ENCODE measurements at places on chromosomes 16 and 17.

DNA sequence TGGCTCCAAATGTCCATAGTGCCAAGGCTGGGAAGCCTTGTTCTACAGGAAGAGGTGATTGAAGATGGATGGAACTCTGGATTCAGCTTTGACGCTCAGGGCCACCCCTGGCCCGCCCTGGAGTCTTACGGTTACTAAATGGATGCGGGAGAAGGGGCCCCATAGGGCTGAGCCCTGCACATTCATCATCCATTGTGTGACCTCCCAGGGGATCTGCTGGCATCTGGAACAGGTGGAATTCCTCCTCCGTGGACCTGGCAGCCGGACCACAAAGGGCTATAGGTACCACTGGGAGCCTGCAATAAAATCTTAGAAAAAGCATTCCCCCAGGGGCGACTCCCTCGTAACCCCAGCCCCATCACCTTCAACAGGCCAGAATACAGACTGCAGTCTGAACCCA lies 81.4 kb upstream of the NOL11 start:
- no peak for DNase-seq

GRCh38 chr17:1861391-1862010 lies 31.7 kb downstream of the RPA1 start:
- DNase-seq = no peak

DNA sequence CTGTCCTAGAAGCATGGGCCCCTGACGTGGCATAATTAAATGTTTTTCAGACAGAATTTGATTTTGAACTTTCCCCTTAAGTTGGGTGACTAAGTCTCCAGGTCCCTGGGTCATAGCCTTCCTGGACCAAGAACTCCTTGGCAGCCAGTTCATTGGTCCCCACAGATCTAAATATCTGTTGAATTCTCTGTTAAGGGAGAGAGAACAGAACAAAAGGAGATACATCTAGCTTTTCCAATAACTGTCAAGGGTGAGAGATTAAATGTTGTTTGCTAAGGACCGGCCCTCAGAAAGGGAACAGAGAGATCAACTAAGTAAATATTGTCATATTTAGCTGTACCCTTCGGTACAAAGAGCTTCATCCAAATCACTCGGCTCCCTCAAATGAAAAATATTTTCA lies 78.2 kb upstream of the NOL11 start:
- DNase-seq = no peak

DNA sequence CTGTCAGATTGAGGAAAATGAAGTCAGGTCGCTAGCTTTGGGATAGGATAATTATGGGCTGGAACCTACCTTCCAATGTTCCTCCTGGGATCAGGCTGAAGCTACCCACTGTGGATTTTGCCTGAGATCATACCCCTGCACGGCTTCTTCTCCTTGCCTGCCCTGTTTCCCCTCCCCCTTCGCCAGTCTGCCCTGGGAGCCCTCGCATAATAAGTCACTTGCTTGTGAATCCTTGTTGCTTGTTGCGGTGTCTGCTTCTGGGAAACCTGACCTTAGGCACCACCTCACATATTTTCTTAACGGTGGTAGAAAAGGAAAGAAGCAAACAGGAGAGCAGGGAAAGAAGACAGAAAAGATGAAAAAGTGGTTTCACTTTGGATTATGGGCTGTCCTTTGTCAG lies 13.3 kb upstream of the PMP22 start:
- DNase-seq = no peak

- no peak for DNase-seq
Measured at GRCh38 chr17:39599665-39600231, 8.0 kb downstream of the NEUROD2 start.

DNA sequence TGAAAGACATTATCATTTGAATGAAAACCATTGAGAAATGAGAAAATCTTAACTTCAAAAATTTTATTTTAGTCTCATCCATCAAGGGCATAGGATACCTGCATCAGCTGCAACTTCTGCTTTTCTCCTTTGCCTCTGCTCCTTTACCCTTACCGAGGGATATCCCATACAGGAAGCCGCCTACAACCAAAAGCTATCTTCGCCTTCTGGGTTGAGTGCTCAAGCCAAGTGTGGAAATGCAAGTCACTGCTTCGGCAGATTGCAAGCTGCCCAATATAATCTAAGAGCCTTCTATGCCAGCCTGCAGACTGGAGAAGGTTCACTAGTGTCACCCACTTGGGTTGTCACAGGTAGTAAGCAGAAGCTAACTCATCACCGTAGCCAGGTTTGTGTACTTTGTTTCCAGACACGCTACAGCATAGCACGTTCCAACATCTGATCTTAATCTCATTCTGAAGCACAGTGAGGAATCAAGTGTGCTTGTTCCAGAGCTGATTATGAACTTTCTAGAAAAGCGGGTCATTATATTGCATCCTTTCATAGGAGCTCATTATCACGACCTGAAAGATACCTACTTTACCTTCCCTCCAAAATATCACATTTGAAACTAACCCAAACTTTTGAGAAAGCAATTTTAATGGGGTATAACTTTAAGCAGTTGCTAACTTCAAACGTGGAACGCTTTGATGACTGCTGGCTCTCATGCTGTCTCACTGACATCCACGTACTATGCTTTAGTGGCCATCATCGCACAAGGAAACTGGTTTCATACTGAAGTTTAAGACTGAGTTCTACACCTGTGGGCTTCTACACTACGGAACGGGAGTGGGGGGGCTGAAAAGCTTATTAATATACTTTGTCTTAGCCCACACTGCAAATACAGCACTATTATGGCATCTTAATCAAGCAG lies 8.0 kb upstream of the UNK start:
- DNase-seq = peak; percentile 22

DNA sequence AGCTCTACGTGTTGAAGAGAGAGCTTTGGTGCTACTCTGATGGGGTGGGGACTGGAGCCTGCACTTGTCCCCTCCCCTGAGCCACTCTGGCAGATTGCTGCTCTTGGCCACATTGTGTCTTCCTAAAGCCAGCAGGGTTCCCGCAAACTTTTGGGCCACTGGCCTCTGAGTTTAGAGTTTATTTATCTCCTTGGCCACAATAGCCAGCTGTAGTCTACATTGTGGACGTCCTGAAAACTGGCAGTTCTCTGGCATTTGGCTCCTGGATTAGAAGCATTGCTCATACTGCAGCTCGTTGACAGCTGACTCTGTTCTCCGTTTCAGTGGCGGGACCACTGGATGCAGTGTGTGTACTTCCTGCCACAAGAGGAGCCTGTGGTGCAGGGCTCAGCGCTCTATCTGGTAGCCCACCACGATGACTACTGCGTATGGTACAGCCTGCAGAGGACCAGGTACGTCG lies 34.6 kb downstream of the PRMT7 start:
- no peak for DNase-seq

DNA sequence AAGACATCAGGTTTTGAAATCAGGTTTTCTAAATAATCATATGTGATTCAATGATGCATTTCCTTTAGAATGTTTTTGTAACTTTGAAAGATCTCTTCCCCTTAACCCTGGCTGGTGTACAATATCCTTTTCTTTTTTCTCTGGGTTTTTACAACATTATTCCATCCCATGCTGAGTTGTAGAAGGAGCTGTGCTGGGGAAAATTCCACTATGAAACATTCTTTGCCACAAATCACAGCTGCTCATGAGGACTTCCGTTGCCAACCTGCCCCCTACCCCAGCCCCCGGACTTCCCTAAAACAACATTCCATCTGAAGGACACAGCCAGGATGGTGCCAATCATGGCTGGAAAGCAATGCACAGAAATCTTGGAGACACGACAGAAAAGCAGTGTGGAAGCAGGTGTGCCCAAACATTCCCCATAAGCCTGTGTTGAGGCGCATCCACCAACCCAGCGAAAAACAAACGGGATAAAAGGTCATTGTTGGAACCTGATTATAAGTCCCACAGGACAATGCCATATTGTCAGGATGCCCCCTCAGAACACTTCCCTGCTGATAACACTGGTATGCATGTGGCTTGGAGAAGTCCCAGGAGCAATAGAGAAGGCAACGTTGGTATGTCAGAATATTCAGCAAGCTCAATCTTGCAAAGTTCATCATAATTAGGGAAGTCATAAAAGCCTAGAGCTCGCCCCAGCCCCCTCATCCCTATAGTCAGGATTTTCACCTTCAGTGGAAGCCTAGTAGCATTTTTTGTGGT lies 475.0 kb downstream of the HS3ST3B1 start:
- DNase-seq = no peak

DNA sequence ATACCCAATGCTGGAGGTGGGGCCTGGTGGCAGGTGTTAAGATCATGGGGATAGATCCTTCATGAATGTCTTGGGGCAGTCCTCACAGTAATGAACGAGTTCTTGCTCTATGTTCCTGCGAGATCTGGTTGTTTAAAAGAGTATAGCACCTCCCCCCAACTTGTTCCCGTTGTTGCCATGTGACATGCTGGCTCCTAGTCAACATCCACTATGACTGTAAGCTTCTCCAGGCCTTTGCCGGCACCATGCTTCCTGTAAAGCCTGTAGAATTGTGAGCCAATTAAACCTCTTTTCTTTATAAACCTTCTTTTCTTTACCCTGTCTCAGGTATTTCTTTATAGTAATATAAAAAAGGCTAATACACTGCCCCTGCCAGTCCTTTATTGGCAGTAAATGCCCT lies 33.3 kb downstream of the RANBP10 start:
- DNase-seq = no peak

- DNase-seq = peak; percentile 67
Measured at GRCh38 chr17:41496803-41497484, 7.2 kb upstream of the KRT36 start.

DNA sequence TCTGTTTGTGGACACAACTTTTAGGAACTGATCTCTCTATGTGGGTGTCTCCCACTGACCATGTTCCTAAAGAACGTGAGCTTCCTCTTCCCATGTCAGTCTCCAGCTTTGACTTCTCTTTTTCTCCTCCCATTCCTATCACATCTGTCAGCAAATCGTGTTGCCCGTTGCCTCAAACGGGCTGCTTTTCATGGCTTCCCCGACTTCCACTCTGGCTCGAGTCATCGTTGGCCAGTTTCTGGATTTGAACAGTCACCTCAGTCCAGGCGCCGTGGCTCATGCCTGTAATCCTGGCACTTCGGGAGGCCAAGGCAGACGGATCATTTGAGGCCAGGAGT lies 5.4 kb downstream of the ABCC1 start:
- DNase-seq = no peak

DNA sequence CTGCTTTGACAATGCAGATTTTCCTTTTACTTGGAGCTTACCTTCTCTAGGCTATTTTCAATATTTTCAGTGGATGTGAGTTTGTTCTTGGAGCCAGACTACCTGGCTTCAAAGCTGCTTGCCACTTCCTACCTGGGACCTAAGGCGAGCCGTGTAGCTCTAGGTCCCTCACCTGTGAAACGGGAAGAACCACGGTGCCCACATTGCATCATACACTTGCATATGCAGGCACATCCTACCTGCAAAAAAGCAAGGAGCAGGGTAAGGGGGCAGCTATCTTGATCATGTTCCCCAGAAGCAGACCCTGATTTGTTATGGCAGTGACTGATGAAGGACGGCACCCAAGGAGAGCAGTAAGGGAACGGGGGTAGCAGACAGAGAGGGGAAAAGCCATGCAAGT lies 27.0 kb upstream of the MPRIP start:
- DNase-seq = no peak

GRCh38 chr16:87322360-87322759 lies 5.2 kb upstream of the C16orf95 start:
- no peak for DNase-seq

- no peak for DNase-seq
Measured at GRCh38 chr16:65125871-65126270, 4.0 kb upstream of the CDH11 start.

DNA sequence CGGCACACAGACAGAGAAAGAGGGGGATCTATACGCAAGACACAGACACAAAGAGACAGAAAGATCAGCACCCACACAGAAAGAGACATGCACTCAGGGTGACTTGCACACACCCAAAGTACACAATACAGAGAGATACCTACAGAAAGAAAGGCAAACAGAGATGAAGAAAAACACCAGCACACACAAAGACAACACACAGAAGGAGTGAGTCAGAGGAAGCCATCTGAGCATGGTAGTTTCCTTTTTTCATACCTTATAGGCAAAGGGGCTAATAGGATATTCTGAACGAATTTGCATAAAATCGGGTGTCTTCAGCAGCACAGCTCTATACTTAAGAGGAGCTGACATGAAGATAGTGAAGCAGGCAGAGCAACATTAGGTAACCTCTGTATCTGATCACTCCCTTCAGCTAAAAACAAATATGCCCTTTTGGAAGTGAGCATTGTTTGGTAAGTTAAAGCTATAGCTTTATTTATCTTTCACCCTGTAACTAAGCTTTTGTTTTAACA lies 198.6 kb downstream of the AATF start:
- no peak for DNase-seq

DNA sequence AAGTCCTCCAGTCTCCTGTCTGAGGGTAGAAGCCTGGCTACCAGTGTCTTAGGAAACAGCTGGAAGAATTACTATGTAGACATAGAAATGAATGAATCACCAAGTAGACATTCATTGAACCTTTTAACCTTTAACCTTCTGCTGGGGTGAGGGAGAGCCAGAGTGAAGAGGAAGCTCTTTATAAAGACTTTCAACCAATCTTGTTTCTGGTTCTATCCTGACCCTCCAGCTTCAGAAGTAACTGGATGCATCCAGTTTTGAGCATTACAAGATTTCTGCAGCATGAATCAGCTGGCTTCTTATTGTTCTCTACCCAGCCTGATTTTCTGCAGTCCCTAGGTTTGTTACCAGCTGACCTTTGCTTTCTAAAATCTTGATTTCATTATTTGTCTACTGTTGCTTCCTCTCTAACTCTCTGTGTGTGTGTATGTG lies 8.5 kb downstream of the TEKT1 start:
- no peak for DNase-seq

DNA sequence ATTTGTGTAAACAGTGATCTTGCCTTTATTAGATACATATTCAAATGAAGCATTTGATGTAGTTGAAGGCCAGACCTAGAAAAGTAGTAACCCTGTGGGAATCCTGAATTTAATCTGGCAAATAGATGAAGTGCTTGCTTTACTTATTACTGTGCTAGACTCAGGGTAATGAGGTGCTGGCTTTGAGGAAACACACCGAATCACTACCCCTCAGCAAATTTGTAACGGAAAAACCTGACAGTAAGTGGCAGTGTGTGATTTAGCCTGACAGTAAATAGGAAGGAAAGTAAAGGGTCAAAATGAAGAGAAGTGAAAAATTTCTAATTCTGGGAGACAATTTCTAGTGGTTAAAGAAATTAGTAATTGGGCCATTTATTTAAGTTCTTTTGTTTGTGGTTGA lies 90.2 kb downstream of the MAP2K4 start:
- no peak for DNase-seq

DNA sequence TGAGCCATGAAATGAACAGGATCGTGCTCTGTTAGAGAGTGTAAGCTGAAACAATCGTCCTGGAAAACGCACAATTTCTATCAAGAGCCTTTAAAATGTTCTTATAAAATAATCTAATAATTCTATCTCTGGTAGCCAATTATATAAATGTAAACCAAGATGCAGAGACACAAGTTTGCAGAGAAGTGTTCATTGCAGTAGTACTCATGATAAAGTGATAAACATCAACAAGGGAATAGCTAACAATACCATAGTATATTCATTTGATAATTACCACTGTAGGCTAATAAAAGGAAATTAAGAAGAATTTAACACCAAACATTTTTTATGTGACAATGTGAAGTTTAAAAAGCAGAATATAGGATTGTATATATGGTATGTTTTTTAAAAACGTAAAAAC lies 12.4 kb downstream of the NACA2 start:
- no peak for DNase-seq
